M059J (cell line): ENCODE measurements at places on chromosomes 4 and X. TPM values are rescaled to one million over a fixed set of nuclear protein-coding genes. Genes with fewer than 3 reads are reported as not detected.

The FABP2 gene
- not detected in 2 replicates for total RNA-seq

- peak; percentile 32 for DNase-seq
Measured at GRCh38 chr4:164924670-164925238, 47.8 kb downstream of the APELA start.

DNA sequence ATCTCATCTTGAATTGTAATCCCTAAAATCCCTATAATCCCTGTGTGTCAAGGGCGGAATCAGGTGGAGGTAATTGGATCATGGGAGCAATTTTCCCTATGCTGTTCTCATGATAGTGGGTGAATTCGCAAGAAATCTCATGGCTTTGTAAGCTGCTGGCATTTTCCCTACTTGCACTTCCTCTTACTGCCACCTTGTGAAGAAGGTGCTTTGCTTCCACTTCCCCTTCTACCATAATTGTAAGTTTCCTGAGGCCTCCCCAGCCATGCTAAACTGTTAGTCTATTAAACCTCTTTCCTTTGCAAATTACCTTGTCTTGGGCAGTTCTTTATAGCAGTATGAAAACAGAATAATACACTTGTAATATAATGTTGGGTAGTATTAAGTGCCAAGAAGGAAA, 1087.4 kb upstream of the SLIT2 start:
- DNase-seq = no peak

- DNase-seq = peak; percentile 16
Measured at GRCh38 chr4:158667651-158668198, 4.0 kb downstream of the C4orf46 start.

- peak; percentile 88 for DNase-seq
Measured at GRCh38 chr4:71338846-71339593, at the start of gene SLC4A4. TSS of gene SLC4A4 (plus strand) at chr4:71339020.

- peak; percentile 76 for DNase-seq
Measured at GRCh38 chr4:124936427-124936826, 223.9 kb upstream of the ANKRD50 start.

DNA sequence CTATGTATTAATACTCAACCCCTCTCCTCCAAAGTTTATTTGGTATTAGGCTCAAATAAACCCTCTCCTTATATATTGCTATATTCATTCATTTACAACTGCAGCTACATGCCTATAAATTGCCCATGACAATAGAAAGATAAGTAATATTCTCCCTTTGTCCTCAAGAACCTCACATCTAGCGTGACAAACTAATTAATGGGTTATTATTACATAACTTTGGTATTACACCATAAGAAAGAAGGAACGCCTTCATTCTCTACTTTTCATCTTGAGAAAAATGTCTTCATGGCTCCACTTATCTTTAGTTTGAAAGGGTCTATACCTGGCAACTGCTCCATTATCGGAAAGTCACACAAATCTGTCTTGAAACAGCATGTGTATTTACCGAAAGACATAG, 157.7 kb upstream of the RASGEF1B start:
- no peak for DNase-seq

The ARSJ gene
- total RNA-seq = 22.0 and 23.5 TPM in 2 replicates

DNA sequence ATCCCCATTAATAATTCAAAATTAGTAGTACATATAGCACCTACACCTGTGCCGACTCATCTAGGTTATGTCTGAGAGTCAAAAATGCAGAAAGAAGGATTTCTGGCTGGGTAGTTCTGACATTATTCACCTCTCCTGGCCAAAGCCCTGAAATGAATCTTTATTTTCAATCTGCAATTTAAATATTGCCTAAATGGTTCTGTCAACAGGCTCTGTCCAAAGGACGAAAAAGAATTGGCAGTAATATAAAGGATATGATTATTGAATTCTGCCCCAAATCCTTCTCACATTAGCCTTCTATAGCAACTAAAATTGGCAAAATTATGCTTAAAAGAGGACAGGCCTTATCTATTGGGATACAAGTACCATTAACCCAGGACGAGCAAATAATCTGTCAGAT, 86.9 kb upstream of the SPANXN4 start:
- DNase-seq = no peak

The SORBS2 gene
- total RNA-seq = 0.52 and 3.6 TPM in 2 replicates

GRCh38 chr4:127203562-127204200, 429.1 kb upstream of the INTU start:
- DNase-seq = peak; percentile 36

The KIT gene
- total RNA-seq = 0.02 TPM in 1 of 2 replicates, not detected in the other

DNA sequence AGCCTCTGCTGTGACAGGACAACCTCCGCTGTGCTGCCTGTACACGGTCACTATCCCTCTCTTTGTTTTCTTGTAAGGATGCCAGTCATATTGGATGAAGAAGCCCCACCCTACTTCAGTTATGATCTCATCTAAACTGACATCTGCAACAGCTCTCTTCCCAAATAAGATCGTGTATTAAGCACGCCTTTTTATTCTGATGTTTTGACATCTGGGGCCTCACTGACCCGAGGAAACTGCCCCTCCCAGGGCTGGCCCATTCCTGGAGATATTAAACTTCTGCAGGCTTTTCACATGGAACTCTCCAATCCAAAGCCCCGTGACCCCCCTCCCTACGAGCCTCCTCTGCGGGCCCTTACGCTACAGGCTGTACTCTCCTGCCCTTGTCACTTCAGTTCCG, 232.0 kb downstream of the ARHGAP10 start:
- no peak for DNase-seq

DNA sequence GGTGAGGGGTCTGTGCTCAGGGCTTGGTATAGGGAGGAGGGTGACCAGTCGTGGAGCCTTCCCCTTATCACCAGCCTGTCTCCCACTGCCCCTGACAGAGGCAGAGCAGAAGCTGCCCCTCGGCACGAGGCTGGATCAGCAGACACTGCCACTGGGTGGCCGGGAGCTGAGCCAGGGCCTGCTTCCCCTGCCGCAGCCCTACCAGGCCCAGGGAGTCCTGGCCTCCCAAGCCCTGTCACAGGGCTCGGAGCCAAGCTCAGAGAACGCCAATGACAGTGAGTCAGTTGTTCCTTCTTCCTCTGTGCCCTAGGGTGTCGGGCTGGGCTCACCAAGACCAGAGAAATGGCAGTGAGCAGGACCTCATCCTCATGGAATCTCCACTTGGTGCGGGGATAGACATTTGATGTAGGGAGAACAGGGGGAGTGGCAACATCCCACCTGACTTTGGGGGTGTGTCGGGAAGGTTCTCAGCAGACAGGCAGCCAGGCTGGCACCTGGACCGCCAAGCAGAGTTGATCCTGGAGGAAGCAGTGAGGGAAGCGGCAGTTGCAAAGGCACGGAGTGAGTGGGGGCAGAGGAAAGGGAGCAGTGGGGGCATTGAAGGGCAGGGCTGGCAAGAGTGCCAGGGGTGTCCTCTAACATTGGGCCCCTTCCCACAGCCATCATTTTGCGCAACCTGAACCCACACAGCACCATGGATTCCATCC, 14.3 kb upstream of the UBA1 start:
- peak; percentile 83 for DNase-seq

GRCh38 chr4:186778134-186778533, 54.5 kb upstream of the FAT1 start:
- no peak for DNase-seq

DNA sequence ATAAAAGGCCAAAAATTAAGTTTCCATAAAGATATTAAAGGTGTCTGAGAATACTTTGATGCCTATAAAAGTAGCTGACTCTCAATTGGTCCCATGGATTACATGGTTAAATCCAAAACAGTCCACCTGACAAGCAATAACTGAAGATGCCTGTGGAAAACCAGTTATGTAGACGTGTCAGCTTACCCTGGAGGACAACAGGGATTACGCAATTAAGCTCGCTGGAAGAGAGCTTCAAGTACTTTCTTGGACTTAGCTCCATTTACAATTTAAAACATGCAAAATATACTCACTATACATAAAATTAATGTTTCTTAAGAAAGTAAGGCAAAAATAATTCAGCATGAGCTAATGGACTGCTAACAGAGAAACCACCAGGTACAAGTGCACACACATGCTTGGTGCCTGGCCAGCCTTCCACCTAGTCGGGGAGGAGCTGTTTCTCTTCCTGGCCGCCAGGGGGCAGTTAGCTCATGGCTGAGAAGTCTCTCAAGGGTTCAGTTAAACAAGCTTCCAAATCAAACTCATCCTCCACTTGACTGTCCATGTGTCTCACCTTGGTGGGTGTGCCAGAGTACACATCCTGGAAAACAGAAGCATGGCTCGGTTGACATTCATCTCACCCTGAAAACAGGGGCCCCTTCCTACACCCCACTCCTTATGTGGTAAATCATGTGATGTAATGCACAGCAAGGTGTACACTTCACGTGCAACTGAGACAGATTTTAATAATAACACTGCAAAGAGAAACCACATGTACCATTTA, 9.2 kb upstream of the FAM53A start:
- DNase-seq = peak; percentile 65

DNA sequence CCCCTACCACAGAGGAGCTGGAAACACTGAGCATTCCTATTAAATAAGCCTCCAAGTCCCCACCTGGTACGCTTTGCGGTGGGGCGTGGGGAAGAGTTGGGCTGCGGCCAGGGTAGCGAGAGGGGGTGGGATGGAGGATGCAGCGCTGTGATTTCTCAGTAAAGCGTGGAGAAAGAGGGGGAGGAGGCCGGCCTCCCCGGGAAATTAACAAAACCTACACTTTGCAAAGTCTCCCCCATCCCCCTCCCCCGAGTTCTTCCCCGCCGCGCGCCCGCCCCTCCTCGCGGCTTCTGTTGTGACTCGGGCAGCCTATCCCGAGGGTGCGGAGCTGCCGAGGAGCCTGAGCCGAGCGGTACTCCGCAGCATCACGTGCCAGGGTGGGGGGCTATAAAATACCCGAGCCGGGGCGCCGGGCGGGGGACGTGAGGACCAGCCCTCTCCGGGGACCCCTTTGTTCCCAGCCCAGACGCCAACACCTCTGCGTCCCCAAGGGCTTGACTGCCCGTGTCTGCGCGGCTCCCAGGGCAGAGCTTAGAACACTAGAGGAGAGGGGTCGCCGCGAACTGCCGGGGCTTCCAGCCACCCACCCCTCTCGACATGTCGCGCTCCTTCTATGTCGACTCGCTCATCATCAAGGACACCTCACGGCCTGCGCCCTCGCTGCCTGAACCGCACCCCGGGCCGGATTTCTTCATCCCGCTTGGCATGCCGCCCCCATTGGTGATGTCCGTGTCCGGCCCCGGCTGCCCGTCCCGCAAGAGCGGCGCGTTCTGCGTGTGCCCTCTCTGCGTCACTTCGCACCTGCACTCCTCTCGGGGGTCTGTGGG, at the start of gene GSX2:
GSX2 (plus strand) TSS at position 416 of the 827 bp plus-strand sequence; CDS start at position 598, 182 bp downstream.
- DNase-seq = peak; percentile 29

The PDE6B gene
- 0.05 TPM in 1 of 2 replicates, not detected in the other for total RNA-seq

DNA sequence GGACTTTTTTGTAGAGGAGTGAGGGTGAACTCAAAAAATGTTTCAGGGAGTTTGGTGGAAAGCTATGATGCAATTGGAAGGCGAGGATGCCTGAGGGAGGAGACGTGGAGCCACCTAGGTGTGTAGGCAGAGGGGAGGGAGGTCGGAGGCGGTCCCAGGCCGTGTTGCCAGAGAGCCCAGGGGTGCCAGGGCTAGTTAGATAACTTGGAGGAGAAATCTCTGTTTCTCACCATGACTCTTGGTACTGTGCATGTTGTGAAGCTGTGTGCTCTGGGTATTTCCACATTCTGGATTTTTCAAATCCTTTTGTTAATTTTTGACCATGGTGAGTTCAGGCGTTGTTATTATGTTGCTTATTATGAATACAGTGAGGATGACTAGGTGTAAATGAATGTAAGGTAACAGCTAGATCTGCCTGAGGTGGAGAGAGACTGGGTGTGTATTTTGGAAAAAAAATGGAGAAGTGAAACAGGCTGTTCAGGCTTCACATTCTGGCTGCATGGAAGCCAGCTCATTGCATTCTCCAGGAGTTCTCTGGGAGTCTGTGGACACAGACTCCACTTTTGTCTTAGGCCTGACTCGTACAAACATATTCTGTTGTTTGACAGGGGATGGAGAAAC, 4.5 kb downstream of the RAB9A start:
- DNase-seq = peak; percentile 17

GRCh38 chr4:150078579-150079080, 385 bp downstream of the DCLK2 start:
- DNase-seq = peak; percentile 59
